ENCODE measurements at places on chromosomes 11 and 22.

DNA sequence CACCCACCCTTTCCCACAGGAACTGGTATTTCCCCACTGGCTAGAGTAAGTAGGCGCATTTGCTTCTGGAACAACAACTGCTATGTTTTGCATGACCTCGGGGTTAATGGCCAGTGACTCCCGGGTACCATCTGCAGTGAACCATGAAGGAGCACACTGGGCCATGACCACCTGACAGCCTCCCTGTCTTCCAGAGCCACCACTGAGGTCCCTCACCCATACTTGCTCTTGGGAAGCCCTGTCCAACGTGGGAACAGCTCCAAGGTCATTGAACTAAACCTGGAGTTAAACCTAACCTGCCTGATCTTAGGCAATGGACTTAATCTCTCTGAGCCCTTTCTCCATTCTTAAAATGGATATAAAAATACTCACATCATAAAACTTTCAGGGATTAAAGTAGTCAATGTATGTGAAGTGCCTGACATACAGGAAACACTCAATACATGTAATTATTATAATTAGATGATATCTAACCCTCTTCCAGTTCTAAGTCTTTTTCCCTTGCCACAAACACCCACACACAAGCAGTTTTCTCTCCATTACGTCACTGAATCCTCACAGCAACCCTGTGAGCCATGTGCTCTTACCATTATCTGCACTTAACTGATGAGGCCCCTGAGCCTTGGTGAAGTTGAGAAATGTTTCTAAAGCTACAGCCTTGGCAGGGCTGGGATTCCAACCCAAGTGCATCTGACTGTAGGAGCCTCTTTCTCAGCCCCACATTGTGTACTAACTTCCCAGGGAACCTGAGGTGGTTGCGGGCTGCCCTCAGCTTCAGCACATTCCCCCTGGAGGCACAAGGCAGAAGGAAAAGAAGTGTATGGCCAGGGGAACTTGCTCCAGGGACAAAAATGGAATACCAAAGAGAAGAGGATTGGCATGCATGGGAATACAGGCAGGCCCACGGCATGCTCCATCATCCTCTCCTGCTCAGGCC, 74.5 kb upstream of the NCAM1 start:
- no peak for DNase-seq

- DNase-seq: no peak
These were observed 18.5 kb downstream of the SLC22A12 start for GRCh38 chr11:64609436-64610047.

GRCh38 chr11:104054911-104055529, 18.6 kb downstream of the DDI1 start:
- no peak for DNase-seq

DNA sequence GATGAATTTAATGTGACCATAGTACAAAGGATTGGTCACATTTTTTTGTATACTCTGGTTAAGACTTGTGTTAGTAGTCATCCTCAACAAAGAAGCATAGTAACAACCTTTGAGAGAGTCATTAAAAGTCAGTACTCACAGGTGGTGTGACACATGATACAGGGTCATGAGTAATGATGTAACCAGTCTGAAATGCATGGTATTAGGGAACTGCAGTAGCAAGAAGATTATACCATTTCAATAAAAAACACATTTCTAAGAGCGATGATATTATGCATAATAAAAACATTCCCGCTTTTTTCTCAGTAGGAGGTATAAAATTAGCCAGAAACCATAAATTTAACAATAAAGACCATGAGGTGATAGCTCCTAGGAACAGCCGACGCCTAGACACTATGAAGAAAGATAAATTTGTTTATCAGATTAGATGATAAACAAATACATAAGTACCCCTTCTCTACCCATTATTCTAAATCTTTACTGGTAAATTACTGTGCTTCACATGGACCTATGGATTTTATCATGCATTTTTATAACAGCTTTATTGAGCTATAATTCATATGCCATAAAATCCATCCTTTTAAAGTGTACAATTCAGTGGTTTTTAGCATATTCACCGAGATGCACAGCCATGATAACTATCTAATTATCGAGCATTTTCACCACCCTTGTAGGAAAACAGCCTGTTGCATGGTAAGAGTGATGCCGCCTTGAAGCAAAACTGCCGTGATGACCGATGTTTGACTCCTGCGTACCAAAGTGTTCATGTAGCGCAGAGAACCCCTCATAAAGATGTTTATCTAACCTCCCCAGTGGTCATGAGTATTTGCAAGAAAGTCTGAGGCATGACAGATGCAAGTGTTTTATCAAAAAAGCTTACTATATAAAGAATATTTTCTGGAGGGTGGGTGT, 41.8 kb downstream of the TMPRSS5 start:
- no peak for DNase-seq

- no peak for DNase-seq
These were observed 127.9 kb downstream of the ENTHD1 start for GRCh38 chr22:39765661-39766060.

DNA sequence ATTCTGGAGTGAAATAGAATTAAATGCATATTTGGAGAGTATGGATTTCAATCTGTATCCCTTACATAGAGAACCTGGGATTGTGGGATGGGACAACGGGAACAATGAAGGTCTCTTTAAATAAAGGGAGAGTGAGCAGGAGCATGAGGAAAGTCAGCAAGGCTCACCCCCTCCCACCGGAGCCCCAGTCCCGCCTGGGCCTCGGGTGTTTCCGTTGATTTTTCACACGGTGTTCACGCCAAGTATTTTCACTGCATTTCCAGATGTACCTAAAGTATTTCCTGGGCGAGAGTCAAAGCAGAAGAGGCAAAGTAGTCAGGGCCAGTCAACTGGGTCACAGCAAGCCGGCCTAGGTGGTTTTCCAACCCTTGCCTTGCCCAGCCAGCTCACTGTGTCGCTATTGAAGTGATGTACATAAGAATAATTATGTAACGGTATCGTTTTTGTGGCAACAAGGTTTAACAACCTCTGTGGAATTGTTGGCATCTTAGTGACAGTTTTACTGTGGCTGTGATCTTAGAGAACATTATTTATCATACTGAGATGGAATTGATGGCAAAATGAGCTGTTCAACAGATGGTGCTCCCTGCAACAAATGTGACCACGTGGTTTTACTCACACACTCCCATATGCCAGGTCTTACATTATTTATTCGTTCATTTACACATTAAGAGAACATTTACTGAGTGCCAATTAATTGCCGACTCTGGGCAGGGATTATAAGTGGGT, 177.3 kb downstream of the ADAMTS15 start:
- no peak for DNase-seq

DNA sequence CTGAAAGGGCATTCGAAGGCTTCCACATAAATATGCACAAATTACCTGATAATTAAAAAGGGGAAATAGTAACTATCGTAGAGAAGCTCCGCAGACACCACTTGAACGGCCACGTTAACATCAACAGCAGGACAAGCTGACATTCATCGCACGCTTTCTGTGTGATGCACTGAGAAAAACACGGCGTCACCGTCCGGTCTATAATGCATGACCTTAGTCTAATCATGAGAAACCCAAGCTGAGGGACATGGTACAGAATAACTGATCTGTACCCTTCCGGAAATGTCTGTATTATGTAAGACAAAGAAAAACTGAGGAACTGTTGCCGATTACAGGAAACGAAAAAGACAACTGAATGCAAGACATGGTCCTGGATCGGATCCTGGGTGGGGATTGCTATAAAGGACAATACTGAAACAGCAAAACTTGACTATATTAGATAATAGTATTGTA, 678 bp upstream of the RANGAP1 start:
- peak; percentile 41 for DNase-seq

GRCh38 chr11:13465909-13466371, 2.9 kb upstream of the BTBD10 start:
- no peak for DNase-seq

DNA sequence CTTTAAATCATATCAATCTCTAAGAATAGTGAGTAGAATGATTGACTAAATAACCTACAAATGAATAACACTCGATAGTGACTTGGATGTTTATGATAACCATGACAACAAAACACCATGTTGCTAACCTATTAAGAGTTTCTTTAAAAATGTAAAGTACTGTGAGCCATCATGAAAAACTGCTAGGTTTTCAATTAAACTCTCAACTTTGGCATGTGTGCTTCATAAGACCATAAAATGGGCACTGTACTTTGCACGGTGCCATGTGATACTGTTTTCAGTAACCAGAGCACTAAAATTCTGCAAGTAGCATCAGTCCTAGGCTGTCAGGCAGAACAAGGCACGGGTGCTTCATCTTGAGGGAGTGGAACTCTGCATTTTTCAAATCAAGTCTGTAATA, 96.2 kb upstream of the TRIM77 start:
- no peak for DNase-seq

DNA sequence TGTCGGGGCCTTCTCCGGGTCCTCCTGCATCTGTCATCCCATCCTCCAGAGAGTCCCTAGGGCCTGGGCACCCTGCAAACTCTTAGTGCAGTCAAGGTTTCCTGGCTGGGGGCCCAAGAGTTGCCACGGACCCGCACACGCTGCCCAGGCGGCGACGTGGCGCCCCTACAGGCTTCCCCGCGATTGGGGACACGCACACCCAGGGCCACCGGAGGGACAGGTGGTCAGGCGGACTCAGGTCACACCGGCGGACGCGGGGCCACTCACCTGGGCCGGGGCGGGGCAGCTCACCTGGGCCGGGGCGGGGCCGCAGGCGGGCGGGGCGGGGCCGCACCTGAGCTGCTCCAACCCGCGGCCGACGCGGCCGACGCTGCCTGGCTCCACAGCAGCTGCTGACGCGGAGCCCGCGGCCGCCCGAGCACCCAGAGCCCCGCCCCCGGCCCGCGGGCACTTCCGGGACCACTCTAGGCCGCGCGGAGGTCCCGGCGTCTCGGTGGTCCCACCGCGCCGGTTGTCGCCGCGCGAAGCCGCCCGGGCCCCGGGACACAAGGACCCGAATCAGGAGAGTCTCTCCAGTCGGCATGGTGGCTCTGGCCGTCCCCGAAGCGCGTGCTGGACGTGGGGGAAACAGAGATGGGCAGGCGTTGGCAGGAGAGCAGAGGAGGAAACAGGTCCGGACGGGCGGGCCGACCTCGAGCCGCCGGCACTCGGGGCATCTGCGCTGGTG, at the start of gene ZNF70:
Gene ZNF70, minus strand, starts transcription at position 399 of the 727 bp plus-strand sequence. CDS start 5,972 bp downstream, outside the sequence.
- DNase-seq: peak; percentile 85

- DNase-seq: no peak
These were observed 52.9 kb downstream of the BARX2 start for GRCh38 chr11:129428557-129428956.

- DNase-seq: no peak
These were observed 52.6 kb downstream of the KCNQ1OT1 start for GRCh38 chr11:2647167-2647566.

DNA sequence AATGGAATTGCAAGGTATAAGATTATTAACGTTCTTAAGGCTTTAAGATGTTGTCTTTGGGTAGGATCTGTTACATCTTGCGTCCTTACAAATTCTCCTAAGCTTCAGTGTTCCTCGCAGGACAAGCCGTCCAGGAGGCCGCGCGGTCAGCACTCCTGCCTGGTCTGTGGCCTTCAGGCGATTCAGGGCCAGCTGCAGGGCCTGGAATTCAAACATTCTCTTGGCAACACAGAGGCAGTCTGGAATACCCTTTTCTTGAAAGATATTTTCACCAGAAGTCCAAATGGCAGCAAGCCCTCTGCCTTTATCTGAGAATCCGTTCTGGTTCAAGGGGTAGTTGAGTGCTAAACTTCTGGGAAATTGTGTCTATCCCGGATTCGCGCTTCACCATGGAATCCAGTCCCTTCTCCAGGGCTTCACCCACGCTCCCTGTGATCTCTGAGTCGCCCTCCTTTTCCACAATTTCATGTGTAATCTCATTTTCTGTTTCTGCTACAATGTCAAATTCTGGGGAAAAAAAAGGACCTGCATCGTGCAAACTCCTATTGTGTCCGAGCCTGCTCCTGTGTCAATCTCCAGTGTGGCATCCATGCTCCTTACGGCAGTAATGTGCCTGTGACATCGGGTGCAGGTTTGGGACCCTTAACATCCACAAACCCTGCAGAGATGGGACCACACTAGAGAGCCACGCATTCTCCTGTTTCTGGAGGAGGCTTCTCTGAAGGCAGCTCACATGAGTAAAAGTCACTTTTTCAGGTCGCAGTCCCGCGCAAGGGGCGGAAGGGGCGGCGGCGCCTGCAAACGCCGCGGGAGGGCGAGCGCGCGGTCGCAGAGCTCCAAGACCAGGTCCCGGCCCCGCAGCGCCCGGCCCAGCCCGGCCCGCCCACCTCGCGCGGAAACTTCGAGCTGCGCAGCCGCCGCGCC, 25.4 kb upstream of the SORL1 start:
- DNase-seq: peak; percentile 74

DNA sequence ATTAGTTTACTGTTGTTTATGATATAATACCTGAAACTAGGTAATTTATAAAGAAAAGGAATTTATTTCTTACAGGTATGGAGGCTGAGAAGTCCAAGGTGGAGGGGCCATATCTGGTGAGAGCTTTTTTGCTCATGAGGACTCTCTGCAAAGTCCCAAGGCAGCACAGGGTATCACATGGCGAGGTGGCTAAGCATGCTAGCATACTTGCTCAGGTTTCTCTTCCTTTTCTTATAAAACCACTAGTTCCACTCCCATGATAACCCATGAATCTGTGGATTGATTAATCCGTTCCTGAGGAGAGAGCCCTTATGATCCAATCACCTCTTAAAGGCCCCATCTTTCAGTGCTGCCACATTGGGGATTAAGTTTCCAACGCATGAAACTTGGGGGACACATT, 82.7 kb downstream of the PHF21A start:
- DNase-seq: no peak

DNA sequence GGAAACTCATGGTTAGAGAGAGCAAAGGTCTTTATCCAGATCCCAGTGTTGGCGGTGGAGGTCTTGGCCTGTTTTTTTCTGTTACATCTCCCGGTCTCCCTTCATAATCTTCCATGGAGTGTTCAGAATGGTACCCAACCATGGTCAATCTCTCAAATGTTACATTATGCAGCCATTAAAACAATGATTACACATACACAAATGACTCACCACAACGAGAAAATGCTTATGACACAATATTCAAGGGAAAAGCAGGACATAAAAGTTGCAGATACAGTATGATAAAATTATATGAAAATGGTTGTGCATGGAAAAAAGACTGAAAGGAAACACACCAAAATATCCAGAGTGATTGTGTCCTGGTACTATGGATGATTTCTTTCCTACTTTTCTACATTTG, 17.8 kb upstream of the CSNK1E start:
- no peak for DNase-seq

GRCh38 chr11:18248561-18248960, at the start of gene SAA2:
SAA2 (minus strand) TSS chr11:18248668; CDS start chr11:18248011, 657 bp downstream.
- DNase-seq: no peak

Measured in stimulated activated CD4-positive, alpha-beta T cell treated with anti-CD3 and anti-CD28 coated beads, Interleukin-2, amount 100 ng/mL, for 24 hours (primary cell).